ENCODE measurements at places on chromosomes 3 and 15.

DNA sequence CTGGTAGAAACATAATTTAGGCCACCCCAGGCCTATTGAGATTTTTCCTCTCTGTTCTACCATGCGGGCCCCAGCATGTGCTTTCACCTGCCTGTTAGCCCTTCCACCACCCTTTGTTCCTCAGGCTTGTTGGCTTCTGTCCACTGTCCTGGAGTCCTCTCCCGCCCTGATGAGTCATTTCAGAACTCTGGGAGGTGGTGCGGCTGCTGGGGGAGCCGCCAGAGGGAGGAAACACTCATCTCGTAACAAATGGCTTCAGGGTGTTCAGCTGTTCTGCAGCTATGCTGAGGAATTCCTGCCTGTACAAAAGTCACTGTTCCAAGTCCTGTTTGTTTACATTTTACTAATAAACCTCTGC is 36.3 kb downstream of the LRTM1 start:
- peak; percentile 99 for DNase-seq

DNA sequence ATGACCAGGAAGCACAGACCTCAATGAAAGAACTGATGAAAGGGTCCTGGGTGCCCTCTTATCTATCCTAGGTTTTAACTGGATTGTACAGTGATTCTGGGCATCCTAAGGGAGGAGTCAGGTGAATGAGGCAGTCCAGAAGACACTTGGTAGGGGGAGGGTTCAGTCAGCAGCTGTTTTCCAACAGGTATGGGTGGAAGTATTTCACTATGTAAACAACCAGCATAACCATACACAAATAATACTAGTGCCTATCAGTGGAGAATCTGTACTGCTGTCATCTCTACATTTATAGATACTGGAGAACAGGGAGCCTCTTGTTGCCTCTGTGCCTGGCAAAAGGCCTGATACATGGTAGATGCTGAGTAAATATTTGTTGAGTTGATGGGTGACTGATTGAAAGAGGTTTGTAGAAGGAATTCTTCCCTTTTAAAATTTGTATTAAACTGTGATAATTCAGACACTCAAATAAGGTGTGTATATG is 328.5 kb downstream of the RBMS3 start:
- no peak for DNase-seq

- DNase-seq: peak; percentile 28
Measured at GRCh38 chr3:59839283-59839682, 789.5 kb upstream of the CFAP20DC start.

DNA sequence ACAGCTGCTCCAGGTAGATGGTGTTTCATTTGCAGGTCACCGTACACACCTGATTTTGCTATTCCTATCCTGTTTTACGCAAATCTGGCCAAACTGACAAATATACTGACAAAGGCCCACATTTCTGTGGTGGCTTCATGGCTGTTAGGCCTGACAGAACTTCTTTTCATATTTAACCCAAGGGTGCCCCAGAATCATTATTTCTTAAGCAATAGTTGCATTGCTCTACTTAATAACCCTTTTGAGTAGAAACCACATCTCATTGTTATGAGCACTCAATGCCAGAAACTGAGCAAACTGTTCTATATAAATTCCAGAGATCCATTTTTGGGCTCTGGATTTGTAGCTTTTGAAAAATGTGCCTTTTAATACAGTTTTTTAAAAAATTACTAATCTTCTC is 19.4 kb downstream of the ASTE1 start:
- DNase-seq: peak; percentile 22

- no peak for DNase-seq
Measured at GRCh38 chr3:7843441-7843840, 658.2 kb upstream of the LMCD1 start.

DNA sequence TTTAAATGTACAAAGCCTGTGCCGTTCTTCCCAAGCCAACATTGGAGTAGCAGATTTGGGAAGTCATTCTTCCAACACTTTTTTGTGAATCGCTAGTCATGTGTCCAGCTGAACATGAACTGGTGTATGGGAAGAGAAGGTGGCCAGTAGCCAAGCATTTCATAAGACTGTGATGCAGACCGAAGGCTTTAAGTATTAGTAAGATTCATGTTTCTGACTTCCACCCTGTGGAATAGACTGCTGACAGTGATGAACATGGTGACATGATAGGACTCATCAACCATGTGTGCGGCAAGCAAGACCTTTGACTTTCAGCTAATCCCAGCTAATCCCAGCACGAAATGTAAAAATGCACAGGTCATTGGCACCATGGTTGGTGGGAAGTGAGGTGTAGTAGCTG is 48.3 kb upstream of the THSD4 start:
- DNase-seq: no peak

- no peak for DNase-seq
Measured at GRCh38 chr3:12098400-12098799, 60.3 kb downstream of the TIMP4 start.

- peak; percentile 35 for DNase-seq
Measured at GRCh38 chr15:23566071-23566554, 639 bp downstream of the MKRN3 start.

DNA sequence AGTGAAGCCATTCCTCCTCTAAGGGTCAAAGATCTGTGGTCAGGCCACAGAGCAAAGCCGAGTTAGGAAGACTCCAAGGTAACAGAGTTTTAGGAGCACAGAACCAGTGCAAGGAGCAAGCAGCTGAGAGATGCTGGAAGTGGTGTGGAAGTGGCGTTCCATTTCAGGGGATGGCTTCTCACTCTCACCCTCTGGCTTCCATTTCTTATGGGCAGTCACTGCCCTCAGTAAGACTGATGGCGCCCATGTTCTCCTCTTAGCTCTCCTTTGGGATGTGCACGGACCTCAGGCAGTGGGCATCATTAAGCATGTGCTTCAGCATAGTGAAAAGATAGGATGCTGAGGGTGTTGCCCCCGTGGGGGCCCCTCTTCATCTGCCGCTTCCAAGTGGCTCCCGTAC is 90.3 kb downstream of the ASB7 start:
- DNase-seq: no peak

GRCh38 chr3:178159691-178160220 is 376.5 kb upstream of the KCNMB2 start:
- DNase-seq: no peak

- DNase-seq: no peak
Measured at GRCh38 chr15:80549654-80550053, 145.5 kb upstream of the ABHD17C start.

GRCh38 chr15:89326316-89326715 is 8.3 kb downstream of the POLG start:
- no peak for DNase-seq

DNA sequence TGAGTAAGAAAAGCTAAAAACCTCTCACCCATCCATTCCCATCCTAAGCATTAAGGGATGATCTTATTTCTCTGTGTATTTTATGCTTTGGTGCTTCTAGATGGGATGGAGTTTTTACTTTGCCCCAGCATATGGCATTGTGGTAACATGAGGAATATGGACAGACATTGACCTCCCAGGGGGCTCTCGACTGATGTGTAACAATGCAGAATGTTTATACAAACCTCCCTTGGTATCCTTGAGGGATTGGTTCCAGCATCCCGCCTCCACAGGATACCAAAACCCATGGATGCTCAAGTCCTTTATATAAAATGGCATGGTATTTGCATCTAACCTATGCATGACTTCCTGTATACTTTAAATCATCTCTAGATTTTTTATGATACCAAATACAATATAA is 21.6 kb downstream of the PDIA5 start:
- DNase-seq: no peak

DNA sequence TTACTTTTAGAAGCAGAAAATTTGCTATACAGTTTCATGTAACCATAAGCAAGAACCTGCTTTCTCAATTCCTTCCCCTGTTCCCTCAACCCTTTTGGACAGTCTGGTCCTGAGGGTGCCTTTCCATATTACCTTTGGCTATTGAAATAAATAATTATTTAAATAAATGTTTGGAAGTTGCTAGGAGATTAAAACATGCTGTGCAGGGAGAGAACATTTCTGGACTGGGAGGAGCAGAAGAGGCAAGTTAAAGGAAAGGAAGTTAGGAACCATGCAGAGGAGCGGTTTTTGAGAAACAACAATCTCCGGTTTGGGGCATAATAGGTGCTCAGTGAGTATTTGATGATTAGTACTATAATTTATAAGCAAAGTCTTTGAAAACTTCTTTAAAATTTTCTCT is 41.8 kb downstream of the ZNF609 start:
- peak; percentile 36 for DNase-seq

GRCh38 chr3:81995329-81995728 is 233.9 kb upstream of the GBE1 start:
- no peak for DNase-seq

DNA sequence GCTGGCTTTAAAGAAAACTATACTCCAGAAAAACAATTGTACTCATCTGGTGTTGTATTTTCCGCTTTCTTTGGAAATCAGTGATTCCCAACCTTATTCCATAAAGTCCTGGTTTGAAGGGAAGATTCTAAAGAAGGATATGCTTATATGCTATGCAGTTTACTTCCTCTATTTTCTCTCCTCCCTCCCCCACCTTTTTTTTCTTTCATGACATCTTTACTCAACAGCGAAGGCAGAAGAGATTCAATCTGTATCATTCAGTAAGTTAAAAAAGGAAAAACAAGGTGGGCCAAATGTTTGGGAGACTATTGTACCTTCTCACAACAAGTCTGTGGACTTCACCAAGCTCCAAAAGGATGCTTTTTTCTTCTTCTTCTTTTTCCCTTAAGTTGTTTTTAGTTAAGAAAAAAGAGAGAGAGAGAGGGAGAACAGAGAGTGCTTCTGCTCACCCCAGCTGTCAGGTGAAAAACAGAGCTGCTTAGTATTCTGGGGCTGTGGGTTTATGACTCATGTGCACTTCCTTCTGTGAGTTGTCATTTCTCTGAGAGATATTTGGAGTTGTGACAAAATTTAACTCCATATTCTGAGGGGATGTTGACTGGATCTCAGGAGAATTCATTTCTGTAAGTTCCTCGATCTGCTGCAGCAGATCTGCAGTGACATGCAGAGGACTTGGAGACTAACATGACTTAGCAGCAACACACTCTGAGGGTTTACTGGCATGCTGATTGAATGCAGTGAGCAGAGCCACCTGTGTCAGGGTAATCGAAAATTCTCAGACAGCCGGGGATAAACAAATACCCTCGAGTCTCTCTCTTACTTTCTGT is 70.7 kb downstream of the SSR3 start:
- peak; percentile 84 for DNase-seq

GRCh38 chr3:82143661-82144412 is 382.4 kb upstream of the GBE1 start:
- DNase-seq: no peak

- no peak for DNase-seq
Measured at GRCh38 chr15:67895237-67895636, 55.4 kb upstream of the RNU6-1 start.

GRCh38 chr3:158748237-158748828 is 16.1 kb upstream of the RARRES1 start:
- DNase-seq: no peak

DNA sequence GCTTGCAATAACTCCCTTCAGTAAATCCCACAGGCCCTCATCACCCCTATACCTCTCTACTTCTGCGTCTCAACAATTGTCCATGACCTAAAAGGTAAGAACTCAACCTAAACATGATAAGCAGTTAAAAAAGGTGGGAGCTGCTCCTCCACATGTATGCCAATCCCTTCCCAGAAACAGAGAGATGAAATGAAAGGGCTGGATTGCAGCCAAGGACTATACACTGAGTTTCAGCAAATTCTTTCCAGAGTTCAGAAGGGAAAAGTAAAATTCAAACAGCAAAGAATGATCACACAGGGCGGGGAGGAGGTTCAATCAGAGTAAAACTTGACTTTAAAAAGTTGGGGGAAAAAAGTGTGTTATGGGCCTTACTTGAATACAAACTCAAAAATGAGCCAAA is 27.5 kb downstream of the PLOD2 start:
- no peak for DNase-seq

- peak; percentile 65 for DNase-seq
Measured at GRCh38 chr15:43185157-43186002, at the start of gene CCNDBP1. CCNDBP1 (plus strand) TSS chr15:43185403; CDS start chr15:43185499, 96 bp downstream.

GRCh38 chr15:86001200-86001599 is 78.5 kb upstream of the AGBL1 start:
- DNase-seq: no peak

DNA sequence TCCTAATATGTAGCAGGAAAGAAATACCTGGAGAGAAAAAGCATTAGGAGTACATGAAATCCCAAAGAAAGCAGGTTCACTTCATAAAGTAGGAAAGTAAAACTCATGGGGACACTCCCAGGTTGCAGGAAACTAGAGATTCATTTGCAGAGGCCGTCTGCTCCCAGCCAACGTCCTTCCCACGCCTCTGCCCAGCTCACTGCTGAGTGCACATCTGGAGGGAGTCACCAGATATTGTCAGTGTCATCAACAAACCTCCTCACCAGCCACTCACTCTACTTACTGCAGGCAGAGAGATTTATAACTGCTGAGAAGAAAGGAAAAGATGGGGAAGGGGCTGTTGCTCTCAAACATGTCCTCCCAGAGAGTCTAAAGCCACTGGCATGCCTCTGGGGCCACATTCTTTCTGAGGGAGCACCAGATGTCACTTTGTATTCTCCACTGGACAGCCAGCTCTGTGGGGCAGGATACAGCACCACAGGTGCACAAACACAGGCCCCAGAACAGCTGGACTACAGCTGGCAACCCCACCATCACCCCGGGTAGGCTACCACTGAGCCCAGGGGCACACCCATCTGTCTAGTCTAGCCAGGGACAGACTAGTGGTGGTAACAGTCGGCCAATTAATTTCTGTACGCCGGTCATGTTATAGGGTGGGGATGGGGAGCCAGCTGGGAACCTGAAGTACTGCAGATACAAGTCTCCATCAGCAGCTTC is 64.5 kb downstream of the NPTN start:
- no peak for DNase-seq

- DNase-seq: no peak
Measured at GRCh38 chr15:42808913-42809312, 72.0 kb upstream of the CDAN1 start.

DNA sequence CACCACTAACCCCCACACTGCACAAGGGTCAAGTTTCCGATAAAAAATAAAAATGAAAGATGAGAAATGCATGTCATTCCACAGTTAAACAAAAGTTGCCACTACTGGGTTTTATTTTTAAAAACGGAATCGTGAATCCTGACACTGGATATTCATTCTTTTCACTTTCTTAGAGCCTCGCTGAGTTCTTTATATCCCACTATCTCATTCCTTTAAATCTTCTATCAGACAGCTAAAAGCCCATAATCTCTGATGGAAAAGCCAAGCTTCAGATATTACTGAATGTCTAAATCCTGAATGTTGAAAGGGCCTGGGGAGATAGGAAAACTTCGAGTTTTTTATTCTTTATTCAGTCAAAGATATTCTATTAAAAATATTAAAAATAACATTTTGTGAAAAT is 11.7 kb downstream of the RIOX2 start:
- DNase-seq: no peak

GRCh38 chr3:56001537-56001936 is 466.7 kb downstream of the ERC2 start:
- DNase-seq: no peak

DNA sequence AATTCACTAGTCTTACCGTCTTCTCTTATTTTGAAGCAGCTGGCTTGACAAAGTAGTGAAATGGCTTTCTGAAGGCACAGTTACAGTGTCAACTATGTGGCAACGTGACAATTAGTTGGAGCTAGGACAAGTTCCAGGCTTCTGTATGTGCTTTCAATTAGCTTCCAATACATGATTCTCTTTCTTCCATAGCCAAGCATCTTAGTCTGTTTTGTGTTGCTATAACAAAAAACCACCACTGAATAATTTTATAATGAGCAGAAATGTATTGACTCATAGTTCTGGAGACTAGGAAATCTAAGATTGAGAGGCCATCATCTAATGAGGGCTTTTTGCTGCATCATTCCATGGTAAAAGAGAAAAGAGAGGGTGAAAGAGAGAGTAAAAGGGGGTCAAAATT is 365.1 kb upstream of the PLSCR5 start:
- DNase-seq: peak; percentile 27

All from astrocyte of the spinal cord (primary cell).